ENCODE measurements at places on chromosomes 4 and X.

- DNase-seq = no peak
Observed at GRCh38 chr4:165994701-165995100, 121.7 kb downstream of the TLL1 start.

DNA sequence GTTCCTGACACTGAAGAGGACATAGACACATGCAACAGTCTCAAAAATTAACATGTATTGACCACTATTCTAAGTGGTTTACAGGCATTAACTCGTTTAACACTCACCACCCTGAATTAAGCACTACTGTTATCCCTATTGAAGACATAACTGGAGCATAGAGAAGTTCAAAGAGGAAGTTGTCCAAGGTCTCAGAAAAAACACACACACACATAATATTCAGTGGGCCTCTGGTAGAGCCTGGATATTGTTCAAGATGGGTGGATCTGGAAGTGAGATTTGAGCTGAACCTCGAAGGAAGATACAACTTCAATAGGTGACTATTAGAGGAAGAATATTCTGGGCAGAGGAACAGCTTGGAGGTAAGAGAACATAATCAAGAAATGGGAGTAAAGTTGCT is 334.9 kb downstream of the HNRNPD start:
- DNase-seq = no peak

DNA sequence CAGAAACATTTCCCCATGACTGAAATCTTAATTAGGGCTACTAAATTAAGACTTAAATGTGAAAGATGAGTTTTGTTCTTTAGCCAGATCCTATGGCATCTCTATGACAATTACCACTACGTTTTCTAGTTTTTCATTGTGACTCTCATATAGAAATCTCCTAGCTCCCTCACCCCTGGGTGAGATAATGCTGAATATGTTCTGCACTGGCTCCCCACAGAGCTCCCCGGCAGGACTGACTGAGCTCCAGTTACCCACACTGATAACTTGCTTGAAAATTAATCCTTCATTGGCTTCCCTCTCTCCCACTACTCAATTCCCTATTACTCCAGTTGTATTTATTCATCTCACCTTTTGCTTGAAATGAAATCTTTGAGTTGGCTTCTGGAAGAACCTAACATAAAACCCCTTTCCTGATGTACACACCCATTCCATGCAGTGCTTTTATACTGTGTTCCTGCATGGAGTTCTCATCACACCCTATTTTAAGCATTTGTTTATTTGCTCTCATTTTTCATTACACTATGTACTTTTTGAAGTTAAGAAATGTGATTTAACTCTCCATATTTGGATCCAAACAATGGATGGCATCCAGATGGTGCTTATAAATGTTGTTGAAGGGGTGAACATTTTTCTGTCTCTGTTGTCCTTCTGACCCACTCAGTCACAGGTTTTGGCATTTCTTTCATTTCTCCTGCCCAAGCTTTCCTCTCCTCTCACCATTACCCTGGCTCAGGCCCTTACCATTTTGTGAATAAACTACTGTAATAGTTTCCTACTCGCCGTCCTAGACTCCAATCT is 623.4 kb downstream of the SPRY1 start:
- DNase-seq = no peak

DNA sequence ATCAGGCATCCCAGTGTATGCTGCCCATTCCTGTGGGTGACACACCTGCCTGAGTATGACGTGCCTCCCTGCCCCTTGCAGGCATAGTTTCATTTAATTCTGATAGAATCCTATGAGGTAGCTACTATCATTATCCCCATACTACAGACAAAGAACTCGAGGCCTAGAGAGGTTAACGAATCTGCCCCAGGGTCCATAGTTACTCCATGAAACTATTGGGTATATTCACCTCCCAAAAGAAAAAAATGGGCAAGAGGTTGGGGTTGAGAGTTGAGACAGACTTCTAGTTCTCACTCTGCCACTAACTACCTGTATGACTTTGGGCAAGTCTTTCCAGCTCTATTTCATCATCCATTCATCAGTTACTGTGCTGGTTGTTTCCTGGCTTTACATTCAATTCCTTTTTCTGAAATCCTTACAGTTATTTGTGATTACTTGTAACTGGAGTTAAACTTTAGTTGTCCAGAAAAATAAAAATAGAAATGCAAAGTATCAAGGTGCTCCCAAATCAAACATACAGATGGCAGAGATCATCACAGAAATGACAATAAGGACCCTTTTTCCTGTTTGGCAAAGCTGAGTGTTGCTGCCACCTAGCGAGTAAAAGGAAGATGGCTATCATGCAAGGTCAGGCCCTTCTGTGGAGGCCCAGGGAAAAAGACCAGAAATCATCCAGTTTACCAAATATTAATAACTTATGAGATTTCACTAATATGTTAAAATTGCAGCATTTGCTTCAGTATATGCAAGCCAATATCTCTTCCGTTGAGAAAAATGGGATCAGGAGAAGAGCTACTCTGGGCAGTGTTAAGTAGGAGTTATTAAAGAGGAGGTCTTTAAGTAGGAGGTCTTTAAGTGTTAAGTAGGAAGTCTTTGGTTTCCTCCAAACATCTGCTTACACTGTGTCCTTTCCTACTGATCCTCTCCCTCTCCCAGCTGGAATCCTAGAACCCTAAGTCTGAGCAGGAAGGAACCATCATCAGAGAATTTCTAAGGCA is 17.1 kb upstream of the MAP7D3 start:
- no peak for DNase-seq

DNA sequence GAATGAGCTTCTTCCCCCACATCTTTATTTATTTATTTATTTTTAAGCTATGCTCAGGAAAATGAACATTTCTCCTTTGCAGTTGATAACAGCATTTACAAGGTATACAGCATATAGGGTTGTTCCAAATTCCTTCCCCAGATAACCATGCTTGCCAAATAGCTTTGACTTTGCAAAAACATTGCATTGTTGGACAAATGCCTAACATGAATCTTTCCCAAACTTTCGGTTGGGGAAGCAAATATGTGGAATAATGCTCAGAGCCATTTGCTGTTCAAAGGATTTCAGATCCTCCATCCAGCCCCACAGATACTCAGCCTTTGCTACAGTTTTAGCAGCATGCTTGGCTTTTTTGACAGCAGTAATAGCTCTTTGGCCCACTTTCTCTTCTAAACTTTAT is 127.2 kb upstream of the AGA start:
- no peak for DNase-seq

DNA sequence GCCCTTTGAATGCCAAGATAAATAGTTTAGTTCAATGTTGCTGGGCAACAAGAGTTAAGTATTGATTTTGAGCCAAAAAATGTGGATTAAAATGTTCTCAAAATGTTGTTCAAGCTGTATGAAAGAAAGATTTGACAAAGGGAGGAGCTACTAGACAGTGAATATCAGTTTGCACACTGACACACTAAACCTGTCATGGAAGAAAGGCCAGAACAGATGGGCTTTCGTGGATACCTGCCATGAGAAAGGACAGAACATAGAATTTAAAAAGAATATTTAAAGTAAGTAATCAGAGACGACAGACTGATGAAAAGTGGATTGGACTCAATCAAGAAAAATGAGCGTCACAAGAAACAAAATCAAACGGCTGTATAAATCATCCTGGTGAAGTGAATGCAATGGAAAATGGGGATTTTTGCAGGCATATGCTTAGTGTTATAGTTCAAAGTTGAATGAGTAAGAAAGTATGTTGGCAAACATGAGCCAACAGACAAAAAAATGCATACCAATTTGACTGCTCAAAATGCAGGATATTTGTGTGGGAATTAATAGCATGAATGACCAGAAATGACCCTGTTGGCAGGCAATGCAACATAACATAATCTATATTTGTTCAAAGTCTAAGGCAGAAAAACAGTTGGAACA is 7.4 kb downstream of the PCDH18 start:
- no peak for DNase-seq

- DNase-seq = no peak
Observed at GRCh38 chrX:65720381-65720964, 53.0 kb downstream of the MSN start.

DNA sequence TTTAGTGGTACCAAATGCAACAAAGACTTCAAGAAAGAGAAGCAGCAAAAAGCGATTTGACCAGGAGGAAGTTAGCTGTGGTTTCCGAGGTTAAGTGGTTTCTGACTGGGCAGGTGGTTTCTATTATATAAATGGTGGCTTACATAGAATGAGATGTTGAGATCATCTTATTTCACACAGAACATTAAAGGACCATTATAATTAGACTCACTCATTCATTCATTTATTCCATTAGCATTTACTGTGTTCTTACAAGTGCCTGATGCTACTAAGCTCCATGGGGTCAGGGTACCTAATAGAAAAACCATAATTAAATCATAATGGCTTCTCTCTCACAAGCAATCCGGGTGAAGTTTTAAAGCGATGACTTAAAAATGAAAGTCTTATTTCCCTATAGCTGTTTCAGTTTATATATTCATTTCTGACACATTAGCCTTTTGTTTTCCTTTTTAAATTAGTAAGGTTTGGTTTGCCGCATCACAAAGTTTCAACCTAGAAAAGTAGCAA is 10.6 kb downstream of the TSPAN6 start:
- DNase-seq = peak; percentile 40

DNA sequence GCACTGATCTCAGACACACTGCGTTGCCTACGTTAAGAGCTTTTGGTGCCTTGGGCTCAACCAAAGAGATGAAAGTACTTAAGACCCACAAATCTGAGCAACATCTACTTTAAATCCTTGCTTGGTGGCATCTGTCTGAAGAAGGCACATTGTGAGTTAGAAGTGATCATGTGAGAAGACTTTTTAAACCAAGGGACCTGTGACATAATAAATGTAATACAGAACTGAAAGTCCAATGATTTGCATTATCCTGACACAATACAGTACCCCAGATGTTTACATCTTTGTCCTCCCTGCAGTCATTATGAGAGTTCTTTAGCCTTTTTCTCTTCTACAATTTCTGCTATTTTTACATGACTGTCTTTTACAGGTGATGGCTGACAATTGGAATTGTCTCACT is 96.7 kb upstream of the FTHL17 start:
- DNase-seq = no peak

DNA sequence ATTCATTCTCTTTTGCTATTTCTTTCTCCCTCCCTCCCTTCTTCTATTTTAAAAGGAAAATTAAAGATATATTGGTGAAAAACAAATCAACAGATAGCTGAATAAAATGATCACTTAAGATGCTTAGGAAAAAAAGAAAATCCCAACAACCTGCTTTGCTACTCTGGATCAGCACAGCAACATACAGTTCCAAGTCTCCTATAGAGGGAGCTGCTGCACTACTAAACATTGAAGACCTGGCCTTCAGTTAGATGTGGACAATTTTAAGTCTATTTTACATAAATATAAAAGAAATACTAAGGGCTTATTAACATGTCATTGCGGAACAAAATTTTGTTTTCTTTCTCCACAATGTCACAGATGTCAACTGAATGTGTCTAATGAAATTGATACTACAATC is 226.4 kb downstream of the MAGEB5 start:
- DNase-seq = no peak

DNA sequence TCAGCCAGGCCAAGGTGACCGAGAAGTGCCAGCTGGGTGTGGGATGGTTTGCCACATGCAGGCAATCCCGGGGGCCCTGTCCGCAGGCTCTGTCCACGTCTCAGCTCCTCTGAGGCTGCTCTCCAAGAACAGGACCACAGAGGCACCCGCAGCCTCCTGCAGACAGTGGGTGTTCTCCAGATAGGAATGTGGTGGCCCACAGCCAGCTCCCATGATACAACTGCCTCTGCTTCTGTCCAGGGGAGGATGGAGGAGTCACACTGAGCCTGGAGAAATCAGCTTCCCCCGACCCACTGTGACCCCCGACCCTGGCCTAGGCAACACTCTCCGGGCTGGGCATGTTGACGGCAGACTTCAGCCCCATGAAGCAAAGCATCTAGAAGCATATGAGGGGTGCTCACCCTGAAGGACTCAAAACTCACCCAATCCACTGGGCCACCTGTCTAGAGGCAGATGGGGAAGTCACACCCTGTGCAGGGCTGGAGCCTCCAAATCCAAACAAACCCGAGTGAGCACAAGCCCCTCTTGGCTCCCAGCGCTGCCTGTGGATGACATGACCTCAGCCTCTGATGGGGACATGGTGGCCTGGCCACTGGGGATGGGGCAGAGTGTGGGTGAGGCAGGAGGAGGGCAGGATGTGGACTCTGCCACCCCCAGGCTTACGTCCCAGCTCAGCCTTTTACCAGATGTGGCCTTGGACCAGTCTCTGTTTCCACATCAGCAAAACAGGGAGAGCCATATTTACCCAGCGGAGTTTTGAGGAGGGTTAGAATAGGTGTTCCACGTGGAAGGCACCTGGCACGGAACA is 102.3 kb downstream of the PSAPL1 start:
- DNase-seq = no peak

GRCh38 chr4:56981795-56982201 is 3.1 kb downstream of the POLR2B start:
- no peak for DNase-seq

- no peak for DNase-seq
Observed at GRCh38 chrX:38774249-38774648, 27.0 kb upstream of the MID1IP1 start.

DNA sequence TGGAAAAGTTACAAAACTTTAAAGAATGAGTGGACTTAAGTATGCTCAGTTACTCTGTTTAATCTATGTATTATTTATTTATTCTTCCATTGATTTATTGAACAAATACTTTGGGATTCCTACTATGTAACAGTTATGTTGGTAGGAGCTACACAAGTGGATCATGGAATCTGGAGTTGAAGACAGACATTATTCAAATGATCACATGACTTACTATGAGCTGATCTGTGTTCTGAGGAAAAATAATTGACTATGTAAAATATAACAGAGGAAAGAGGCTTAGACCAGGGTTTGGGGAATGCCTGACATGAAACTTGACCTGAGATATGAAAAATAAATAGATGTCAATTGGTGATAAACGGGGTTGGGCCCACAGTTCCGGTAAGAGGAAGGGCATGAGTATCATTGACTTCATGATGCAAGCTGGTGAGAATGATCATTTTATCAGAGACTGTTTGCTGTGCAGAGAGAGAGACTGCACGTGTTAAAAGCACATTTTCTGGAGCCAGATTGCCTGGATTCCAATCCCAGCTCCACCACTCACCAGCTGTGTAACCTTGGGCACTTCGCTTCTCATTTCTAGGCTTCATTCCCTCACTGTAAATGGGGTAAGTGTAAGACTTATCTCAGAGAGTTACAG is 179.0 kb downstream of the SPCS3 start:
- DNase-seq = peak; percentile 61

GRCh38 chr4:74873545-74874301 is 59.2 kb upstream of the PARM1 start:
- DNase-seq = no peak

Measured in HFF-Myc (cell line).